ENCODE measurements at places on chromosomes 7 and 10. TPM values are rescaled to one million over a fixed set of nuclear protein-coding genes. Genes with fewer than 3 reads are reported as not detected.
A peak's percentile ranks its signal among the peaks of the same experiment; 100 is the strongest.

DNA sequence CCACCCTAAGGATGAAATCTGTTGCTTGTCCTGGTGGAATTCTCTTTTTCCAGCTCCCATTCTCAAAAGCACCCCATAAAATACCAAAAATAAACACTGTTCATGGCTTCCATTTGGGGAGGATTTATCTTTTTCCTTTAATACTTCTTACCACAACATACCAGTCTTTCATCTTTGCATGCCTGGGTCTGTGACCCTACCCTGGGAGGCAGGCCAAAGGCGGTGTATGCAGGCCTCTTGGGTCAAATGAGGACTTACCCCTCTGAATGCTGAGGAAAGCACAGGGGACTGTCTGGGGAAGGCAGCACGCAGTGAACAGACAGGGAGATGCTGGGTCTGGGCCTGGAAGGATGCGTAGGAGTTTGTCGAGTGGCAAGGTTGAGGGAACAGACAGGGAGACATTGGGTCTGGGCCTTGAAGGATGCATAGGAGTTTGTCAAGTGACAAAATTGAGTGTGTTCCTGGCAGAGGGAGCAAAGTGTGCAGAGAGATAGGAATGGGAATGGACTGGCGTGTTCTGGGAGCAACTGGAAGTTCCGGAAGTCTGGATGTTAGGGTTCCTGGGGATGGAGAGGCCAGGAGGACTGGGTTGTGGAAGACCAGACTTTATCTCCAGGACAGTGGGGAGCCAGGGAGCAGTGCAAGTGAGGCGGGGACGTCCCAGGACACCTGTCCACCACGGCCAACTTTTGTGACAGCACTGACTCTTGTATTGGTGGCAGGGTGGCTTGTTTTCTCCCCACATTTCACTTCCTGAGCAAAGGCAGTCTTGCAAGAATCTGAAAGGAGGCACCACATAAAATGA is 40.8 kb downstream of the MYL10 start:
- no peak for DNase-seq

DNA sequence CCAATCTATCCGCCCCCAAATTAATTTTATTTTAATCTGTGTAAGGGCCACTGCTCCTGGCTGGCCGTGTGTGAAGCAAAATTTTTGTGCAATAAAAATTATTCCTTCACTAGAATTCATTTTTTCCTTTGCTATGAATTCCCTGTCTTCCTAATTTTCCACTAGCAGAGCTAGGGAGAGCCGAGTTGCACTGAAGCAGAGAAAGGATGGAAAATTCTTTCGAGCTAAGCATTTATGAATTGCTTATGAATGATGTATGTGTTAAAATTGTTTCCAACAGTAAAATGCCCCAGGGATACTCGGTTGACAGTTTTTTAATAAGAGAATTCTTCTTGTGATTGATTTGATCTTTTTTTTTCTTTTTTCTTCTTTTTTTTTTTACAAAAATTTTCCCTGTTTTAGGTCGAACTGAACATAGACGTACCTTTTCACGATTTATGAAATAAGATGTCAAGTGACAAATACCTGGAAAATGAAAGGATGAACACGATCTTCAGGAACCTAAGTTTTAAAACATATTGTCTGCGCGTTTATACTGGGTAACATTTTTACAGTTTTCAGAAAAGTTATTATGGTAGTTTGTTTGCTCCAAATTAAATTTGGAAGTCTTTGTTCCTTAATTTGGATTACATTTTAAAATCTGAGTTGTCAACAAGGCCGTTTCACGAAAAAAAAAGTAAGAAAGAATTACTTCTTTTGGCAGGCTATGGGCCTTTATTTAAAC is 288.8 kb upstream of the NFE2L3 start:
- no peak for DNase-seq

- DNase-seq: no peak
Measured at GRCh38 chr10:97975598-97975997, 54.8 kb downstream of the CRTAC1 start.

GALNT11 gene
- total RNA-seq: 21.9 TPM

DNA sequence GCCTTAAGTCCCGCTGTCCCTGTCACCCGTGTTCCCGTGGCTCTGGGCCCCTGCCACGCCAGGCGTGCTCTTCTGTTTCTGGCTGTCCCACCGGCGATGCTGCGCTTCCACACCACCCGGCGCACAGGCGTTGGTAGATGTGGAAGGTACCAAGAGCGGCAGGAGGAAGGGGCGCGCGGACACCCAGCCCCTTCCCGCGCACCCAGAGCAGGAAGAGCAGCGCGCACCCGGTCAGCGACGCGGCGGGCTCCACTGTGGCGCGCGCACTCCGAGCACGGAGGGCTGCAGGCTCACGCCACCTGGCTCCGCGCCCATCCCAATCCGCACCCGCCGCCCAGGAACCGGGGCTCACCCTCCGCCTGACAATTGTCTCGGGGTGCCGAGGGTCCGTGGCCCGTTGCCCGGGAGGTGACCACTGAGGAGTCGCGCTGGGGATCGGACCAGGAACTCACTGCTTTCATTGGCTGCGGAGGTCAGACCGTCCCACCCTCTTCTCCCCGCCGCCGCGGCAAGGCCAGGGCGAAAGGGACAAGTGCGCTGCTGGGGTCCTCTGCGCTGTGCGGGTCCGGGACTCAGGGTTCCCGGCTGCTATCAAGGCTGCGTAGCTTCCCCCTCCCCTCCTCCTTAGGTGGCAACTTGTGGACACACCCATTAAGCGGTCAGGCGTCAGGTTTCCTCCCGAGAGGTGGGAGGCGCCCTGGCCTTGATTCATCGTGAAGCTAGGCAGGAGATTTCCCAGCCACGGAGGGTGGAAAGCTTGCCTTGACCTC is 121.6 kb upstream of the ZNF92 start:
- peak; percentile 28 for DNase-seq

DNA sequence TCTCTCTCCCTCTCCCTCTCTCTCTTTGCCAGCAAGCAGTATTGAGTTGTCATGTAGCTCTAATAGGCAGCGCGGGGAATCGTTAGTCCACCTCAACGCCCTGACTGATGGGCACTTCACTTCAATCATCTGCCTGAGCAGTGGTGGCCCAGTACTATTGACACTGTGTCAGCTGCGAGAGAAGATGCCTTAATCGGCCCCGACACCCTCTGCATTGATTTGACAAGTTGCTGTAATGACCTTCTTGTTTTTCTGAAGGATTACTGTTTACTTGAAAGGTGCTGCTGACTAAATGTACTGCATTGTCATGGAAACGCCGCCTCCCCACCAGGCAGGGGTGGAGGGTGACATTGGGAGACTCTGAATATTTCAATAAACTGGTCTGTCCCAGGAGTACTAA is 913.8 kb downstream of the KCNMA1 start:
- no peak for DNase-seq

DNA sequence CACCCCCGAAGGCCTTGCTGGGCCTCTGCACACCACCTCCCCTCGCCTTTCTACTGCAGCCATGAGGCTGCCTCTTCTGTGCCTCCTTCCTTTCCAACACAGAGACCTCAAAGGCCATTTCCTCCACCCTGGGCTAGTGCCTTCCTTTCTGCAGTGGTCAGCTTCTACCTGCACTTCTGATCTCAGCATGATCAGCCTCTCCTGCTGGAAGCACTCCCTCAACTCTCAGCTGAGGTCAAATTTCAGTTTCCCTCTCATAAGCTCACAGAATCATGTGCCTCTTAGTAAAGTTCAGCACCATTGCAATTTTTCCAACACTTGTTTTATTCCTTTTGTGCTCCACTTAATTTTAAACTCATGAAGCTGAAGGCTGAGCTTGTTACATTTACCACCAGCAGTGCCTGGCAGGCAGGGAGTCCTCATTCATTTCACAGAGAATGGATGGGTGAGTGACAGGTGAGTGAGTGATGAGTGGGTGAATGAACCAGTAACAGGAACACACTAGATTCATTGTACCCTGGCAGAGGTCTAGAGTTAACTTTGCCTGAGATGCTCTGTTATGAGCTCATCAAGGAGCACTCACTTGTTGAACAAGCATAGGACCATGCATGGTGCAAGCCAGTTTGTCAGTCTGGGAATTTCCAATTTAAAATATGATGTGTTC is 124.0 kb upstream of the PRSS58 start:
- DNase-seq: peak; percentile 48

DNA sequence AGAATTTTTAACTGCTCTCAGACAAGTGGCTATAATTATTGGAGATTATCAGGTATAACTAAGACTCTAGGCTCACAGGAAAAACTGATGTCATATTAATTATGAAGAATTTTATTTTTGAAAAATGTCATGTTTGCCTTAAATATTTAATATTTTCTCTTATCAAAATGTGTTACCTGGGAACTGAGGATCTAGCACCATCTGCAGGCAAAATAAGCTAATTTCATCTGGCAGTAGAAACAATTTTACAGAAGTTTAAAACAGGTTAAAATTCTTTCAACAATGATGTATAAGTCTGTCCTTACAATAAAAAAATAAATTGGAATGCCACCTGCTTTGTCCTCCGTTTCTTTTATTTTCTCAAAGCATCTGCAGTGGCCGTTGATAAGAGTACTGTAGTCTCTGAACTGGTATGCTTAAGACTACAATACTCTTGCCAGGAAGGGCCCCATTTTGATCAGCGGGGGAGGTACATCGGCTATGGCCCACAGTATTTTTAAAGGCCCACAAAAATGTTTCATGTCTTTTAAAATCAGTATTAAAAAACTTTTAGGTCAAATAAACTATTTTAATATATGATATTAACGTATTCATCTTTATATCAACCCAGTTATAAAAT is 81.3 kb downstream of the VWDE start:
- DNase-seq: no peak

DNA sequence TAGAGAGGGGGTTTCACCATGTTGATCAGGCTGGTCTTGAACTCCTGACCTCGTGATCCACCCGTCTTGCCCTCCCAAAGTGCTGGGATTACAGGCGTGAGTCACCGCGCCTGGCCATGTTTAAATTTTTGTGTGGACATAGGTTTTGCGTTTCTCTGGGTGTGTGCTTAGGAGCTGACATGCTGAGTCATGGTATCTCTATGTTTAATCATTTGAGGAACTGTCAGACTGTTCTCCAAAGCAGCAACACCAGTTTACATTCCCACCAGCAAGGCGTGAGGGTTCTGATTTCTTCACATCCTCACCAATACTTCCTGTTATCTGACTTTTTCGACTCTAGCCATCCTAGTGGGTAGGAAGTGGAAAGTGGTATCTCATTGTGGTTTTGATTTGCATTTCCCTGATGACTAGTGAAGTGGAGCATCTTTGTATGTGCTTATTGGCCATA is 153.7 kb downstream of the DNAJB6 start:
- DNase-seq: peak; percentile 99

- no peak for DNase-seq
Measured at GRCh38 chr10:123323884-123324283, 169.7 kb downstream of the BUB3 start.

DNA sequence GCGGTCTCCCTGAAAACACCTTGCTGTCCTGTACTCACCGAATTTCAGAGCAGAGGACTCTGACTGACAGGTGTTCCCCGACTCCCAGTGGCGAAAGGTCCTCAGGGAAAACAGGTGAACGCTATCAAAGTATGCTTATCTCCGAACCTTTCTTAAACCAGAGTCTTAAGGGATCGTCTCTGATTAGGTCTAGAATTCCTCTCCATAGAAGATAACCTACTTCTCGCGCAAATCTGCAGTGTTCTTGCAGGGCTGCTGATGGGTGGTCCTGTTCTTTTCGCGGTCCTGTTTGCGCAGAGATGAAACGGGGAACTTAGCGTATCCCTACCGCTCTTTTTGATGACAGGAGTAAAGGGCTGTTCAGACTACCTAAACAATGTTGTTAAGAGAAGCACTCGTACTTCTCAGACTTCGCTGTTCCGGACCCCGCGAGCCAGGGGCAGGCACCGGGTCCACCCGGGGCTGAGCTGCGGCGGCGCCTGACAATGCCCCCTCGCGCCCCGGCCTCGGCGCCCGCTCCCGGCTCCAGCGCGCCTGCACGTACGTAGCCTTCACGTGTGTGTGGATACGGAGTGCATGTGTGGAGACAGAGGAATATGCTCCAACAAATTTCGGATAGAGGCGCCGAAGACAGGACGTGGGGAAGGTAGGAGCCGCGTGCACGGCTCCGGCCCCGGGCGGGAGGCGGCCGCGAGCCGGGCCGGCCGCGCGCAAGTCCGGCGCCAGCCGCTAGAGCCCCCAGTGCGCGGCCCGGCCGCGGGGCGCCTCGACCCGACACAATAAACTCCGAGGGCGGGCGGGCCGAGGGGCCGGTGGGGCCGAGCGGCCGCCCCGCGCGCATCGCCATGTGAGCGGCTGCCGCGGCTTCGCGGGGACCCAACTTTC is 766 bp upstream of the ZMYND11 start:
- no peak for DNase-seq

HPSE2 gene
- total RNA-seq: not detected

CPEB3 gene
- total RNA-seq: 0.43 TPM

EZH2 gene
- total RNA-seq: 25.1 TPM

DNA sequence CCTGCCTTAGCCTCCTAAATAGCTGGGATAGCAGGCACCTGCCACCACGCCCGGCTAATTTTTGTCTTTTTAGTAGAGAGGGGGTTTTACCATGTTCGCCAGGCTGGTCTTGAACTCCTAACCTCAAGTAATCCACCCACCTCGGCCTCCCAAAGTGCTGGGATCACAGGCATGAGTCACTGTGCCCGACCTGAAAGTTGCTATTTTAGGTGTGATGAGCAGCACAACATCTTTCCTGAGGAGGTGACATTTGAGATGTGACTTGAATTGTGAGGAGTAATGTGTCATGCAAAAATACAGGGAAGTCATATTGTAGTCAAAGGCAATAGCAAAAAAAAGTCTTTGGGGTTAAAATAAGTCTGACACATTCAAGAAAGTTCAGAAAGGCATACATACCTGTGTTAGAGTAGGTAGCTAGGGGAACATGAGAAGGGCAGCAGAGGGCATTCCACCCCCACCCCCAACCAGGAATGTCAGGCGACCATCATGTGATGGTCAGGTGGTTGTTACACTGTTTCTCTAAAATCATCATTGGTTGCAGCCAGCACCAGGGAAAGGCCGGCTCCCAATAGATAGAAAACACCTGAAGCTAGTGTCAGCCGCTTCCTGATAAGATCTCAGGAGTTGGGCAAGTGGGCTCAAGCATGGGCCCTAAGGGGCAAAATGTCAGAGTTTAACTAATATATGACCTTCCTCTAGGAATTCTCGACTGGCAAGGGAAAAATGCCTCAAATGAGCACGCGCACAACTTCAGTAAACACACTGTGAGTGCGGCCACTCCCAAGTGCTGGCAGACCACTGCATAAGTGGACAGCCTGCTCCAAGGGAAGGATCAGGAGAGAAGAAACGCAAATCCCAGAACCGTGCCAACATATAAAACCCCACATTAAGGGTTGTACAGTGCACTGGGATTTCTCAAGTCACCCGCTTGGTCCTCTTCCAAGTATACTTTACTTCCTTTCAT is at the start of gene TACC2:
Gene TACC2, plus strand, starts transcription at position 803 of the 964 bp plus-strand sequence. CDS start 32,819 bp downstream, outside the sequence.
- peak; percentile 36 for DNase-seq

DNA sequence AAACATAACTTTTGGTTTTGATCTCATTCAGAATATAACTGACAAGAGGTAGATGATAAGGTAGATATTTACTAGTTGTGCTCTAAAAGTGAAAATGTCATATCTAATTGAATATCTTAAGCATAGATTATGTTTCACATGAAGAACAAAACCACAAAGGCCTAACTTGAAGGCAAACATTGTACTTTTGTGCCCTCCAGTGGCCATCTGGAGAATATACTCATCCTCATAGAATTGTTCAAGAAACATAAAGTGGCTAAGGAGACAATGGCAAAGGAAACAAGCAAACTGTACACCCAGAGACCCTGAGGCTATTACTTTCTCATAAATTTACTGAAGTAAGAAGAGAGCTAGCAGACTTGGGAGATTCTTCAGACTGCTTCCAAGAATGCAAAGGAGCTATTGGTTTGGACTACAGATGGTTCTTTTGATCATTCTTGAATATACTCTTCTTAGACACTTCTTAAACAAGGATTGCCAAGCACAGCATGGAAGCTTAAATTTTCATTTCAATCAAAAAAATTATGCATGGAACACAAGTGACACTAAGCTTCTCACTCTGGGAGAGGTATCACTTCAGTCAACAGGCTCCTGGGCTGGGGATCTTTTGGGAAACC is 98.2 kb upstream of the DKK1 start:
- DNase-seq: peak; percentile 68
